ENCODE measurements at places on chromosomes 2 and 18. TPM values are rescaled to one million over a fixed set of nuclear protein-coding genes. Genes with fewer than 3 reads are reported as not detected.
A peak's percentile ranks its signal among the peaks of the same experiment; 100 is the strongest.

Gene UGT1A8
- total RNA-seq = 0.47 TPM

- H3K27me3 ChIP-seq = no peaks in the 10 kb centered on the region
- H3K27ac ChIP-seq = no peak overlapping the region
- H3K4me1 ChIP-seq = no peaks in the 10 kb centered on the region
- no peak overlapping the region for H3K4me3 ChIP-seq
These were observed 4.3 kb downstream of the DSG4 start for GRCh38 chr18:31380912-31381311.

DNA sequence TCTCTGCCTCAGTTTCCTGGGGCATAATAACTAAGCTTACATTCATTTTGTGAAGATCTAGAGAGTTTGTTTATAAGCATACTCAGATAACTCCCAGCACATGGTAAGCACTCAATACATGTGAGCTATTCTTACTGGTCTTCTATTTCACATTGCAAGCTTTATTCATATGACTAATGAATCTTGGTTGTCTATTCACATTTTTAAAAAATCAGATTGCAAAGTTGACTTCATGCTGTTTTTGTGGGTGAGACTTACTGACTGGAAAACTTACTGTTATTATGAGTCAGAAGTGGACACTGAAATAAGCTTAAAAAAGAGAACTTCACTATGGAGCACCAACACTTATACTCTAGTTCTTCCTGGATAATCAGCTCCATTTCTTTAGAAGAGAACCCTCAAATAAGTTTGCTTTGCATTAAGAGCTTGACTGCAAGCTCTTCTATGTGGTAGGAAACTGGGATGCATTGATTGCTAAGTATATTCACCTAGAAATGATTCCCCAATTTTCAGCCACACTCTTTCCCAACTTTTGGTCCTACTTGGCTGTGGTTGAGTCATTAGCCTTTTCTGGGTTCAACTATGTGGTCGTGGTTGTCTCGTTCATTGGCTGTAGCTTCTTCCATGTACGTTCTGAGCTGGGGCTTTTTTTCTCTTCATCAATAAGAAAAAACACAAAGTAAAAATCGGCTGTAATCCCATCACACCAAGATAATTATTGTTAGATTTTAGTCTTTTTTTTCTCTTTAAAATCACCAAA lies 29.5 kb upstream of the RBMS1 start:
- no peaks in the 10 kb centered on the region for H3K27me3 ChIP-seq
- no peaks in the 10 kb centered on the region for H3K4me1 ChIP-seq
- no peak overlapping the region for H3K27ac ChIP-seq

DNA sequence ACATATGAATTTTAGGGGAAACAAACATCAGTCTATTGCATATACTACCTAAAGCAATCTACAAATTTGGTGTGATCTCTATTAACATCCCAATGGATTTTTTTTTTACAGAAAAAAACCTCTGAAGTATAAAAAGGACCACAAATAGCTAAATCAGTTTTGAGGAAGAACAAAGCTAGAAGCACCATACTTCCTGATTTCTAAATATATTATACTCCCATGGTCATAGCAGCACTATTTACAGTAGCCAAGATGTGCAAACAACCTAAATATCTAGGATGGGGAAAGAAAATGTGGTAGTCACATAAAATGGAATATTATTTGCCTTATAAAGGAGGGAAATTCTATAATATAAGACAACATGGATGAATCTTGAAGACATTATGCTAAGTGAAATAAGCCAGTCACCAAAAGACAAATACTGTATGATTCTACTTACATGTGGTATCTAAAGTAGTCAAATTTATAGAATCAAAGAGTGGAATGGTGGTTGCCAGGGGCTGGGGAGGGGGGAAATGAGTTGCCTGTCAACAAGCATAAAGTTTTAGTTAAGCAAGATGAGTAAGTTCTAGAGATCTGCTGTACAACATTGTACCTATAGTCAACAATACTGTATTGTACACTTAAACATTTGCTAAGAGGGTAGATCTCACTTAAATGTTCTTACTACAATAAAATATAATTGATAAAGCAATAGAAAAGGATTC lies 17.6 kb upstream of the CASP8 start:
- no peak for DNase-seq
- H3K4me3 ChIP-seq = no peak overlapping the region
- no peak overlapping the region for H3K27ac ChIP-seq
- H3K36me3 ChIP-seq = no peaks in the 10 kb centered on the region
- H3K4me1 ChIP-seq = peaks cover 12% of the 10 kb centered on the region

DNA sequence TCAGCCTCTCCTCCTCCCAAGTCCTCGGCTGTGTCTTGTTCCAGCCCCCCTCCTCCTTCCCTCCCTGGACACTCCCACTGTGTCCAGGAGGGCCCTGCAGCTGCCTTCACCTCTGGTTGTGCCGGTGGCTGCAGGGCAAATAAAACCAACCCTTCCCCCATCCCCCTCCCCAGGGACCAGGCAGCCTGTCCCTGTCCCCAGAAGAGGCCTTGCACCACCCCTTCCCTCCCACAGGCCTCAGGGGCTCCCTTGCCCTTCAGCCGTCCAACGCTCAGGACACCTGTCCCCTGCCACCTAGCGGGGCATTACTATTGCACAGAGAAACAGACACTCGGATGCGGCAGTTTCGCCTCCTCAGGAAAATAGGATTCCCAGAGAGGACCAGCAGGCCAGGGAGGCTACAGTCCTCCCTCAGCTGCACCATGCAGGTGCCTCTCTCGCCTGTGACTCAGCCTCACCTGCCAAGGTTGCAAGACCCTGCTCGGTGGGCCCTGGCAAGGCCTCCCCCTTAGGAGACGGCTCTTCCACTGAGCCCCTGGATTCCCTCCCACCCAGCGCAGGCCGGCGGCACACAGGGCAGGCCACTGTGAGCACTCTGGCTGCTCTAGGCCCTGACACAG lies 5.5 kb upstream of the GPC1 start:
- no peaks in the 10 kb centered on the region for H3K27me3 ChIP-seq
- DNase-seq = peak; percentile 56
- H3K27ac ChIP-seq = no peak overlapping the region
- no peaks in the 10 kb centered on the region for H3K36me3 ChIP-seq
- H3K4me3 ChIP-seq = no peak overlapping the region
- peaks cover 27% of the 10 kb centered on the region for H3K4me1 ChIP-seq

GRCh38 chr2:95024371-95024770 lies 1.1 kb upstream of the MAL start:
- peaks cover 21% of the 10 kb centered on the region for H3K4me1 ChIP-seq
- H3K4me3 ChIP-seq = no peak overlapping the region
- no peaks in the 10 kb centered on the region for H3K36me3 ChIP-seq
- no peak for DNase-seq
- no peak overlapping the region for H3K27ac ChIP-seq

DNA sequence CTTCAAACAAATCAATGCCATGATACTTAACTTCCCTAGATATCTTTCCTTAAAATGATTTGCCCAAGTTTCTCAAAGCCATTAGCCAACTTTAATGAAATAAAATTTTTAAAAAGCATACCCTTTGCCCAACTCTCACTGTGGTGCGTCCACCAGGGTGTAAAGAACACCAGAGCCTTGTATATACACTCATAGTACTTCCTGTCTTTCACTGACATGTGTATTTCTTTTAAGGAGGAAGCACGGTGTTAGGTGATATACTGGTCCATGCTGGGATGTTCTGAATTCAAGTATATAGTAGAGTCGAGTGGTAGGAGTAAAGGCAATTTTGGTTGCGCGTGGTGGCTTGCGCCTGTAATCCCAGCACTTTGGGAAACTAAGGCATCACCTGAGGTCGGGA lies 22.7 kb downstream of the AAK1 start:
- no peak overlapping the region for H3K27ac ChIP-seq
- DNase-seq = no peak
- no peaks in the 10 kb centered on the region for H3K27me3 ChIP-seq
- H3K4me3 ChIP-seq = no peak overlapping the region

Measured in suprapubic skin (tissue), 4 donors.